NCI-H2171 (cell line): ENCODE measurements at places on chromosomes 3 and 15.

GRCh38 chr3:118534519-118534918 lies 500.1 kb downstream of the IGSF11 start:
- no peak for DNase-seq

- DNase-seq = no peak
Observed at GRCh38 chr3:46090161-46090591, 62.9 kb upstream of the XCR1 start.

- no peak for DNase-seq
Observed at GRCh38 chr3:138348754-138349739, 668 bp downstream of the MRAS start.

DNA sequence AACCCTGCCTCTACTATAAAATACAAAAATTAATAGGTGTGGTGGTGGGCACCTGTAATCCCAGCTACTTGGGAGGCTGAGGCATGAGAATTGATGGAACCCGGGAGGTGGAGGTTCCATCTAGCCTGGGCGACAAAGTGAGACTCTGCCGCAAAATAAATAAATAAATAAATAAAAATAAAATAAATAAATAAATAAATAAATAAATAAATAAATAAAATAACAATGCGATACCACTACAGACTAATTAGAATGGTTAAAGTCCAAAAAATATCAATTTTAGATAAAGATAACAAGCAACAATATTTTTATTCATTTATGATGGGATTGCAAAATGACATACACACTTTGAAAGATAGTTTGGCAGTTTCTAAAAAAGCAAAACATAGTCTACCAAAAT lies 1131.5 kb downstream of the SI start:
- DNase-seq = no peak

- DNase-seq = no peak
Observed at GRCh38 chr3:132643366-132643765, 16.2 kb downstream of the ACAD11 start.

DNA sequence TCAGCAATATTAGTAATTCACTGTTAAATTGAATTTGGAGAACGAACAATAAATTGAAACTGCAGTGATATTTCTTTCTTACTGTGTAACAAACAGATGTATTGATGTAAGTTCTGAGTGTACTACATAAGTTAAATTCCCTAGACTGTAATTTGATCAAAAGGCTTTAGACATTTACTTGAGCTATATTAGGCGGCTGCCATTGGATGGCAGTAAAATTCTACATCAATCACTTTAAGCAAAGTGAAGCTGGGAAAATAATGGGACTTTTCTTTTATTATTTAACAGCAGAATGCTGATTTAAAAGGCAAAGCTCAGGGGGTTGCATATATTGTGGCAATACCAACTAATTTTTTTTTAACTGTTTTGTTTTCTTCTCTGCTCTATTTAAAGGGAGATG lies 212.6 kb upstream of the PLSCR5 start:
- peak; percentile 10 for DNase-seq

DNA sequence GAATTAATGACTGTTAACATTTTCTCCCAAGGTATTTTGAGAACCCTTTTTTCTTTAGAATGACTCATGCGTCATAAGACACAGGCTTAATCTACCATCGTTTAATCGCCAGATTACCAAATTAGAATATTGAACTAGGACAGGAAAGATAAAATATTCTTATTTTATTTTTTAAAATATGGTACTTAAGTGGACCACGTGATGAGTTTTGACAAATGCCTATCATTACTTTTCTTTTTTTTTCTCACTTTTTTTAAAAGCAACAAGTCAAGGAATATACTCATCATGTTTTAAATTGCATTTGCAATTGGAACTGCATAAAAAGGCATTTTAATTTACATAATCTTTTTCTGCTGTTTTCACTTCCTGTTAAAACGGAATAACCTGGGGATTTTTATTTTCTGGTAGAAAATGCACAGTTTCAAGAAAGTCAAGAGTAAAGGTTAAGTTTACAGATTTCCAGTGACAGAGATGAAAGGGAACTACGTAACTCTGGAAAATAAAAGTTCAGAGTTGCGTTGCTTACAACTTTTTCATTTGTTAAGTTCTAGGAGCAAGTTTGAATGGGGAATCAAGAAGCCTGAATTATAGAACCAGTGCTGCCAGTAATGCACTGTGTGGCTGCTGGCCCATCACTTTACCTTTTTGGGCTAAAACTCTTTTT lies 23.6 kb downstream of the SIAH2 start:
- DNase-seq = no peak

- DNase-seq = no peak
Observed at GRCh38 chr3:76372497-76372896, 587.1 kb upstream of the ZNF717 start.

- no peak for DNase-seq
Observed at GRCh38 chr15:83766339-83766738, 112.4 kb downstream of the ADAMTSL3 start.

DNA sequence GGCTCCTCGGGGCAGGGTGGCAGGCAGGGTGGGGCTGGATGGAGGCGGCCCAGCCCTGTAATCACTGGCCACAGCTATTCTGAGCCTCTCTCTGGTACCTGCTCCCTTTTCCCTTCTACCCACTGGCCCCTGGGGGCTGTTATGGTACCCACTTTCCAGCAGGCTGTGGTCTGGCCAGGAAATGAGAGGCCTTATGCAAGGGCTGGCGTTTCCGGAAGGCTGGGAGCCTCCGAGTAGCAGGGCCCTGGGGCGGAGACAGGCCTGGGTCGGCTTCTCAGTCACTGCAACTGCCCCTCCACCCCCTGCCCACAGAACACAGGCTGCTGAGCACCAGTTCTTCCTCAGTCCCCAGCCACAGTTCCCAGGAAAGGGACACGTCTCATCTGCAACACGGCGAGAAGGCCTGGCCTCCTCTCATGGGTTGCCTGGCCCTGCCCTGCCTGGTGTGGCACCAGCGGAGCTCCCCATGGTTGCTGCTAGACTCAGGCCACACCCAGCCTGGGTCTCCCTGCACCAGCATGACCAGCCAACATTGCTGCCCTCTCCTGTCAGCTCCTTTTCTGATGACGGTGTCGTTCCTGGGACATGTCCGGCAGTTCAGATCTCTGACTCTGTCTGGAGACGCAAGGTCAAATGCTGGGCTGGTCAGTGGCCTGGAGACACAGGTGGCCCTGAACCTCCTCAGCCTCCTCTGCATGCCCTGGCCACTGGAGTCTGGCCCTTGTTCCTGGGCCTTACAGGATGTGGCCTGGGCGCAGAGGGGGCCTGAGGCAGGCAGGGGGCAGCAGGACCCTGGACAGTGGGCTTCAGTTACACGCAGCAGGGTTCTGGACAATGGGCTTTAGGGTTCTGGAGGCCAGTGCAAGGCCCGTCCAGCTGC lies 6.5 kb downstream of the CHST13 start:
- DNase-seq = no peak

GRCh38 chr3:131386429-131387165 lies 5.0 kb downstream of the NUDT16 start:
- no peak for DNase-seq
